Stimulated activated CD8-positive, alpha-beta memory T cell treated with anti-CD3 and anti-CD28 coated beads, Interleukin-4, amount 100 ng/mL, for 24 hours (primary cell): ENCODE measurements at places on chromosomes 5 and 9.

- DNase-seq, result no peak
These were observed 52.9 kb downstream of the ELL2 start for GRCh38 chr5:95908799-95909198.

DNA sequence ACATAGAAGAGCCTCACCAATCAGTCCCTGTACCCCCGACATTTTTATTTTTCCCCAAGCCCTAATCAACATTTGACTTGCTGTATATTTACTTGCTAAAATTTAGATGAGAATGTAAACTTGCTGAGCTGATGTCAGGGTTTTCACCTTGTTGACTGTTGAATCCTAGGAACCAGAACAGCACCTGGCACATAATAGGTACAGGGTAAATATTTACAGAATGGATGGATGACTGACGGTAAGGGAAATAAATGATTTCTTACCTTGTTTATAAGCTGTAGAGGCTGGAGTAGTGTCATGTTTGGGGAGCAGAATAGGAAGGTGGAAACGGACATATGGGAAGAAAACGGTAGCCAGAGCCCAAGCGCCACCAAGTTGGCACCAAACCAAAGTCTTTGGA, 107.0 kb upstream of the NUDT12 start:
- no peak for DNase-seq

- DNase-seq, result no peak
These were observed 125.5 kb downstream of the SEC61B start for GRCh38 chr9:99347568-99347967.

GRCh38 chr9:18438300-18438925, 35.5 kb upstream of the ADAMTSL1 start:
- no peak for DNase-seq

DNA sequence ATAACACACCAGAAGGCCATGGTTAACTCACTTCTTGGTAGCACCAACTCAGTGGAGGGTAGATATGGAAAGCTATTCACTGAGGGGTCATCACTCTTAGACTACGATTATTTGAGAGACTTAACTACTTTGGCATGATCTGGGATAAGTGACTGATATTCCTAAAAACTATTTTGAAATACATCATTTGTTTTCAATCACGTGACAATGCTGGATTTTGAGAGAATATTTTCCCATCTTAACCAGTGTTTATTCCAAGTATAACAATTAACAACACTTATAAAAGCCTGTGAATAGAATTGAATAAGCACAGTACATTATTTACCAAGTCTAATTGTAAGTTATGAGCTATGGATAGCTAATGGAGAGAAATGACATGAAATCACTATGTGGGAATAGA, 22.4 kb upstream of the CYLC2 start:
- DNase-seq, result no peak

GRCh38 chr9:89352874-89353649, 34.8 kb downstream of the SECISBP2 start:
- no peak for DNase-seq

DNA sequence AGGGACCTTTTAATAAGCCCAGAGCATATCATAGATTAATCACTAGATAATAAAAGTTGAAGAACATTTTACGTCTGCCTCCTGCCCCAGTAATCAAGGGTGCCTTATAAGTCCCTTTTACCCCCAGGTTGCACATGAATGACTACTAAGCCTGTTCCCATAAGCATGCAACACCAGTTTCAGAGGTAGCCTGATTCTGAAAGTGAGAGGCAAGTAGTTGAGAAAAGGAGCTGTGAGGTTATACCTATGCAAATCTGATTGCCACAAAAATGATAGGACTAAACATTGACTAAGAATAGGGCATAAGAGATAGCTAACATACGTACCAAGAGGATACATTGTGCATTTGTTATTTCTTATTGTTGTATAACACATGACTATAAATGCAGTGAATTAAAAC, 681.9 kb downstream of the ISL1 start:
- DNase-seq, result no peak

GRCh38 chr9:14961372-14962068, 51.3 kb upstream of the FREM1 start:
- DNase-seq, result no peak

DNA sequence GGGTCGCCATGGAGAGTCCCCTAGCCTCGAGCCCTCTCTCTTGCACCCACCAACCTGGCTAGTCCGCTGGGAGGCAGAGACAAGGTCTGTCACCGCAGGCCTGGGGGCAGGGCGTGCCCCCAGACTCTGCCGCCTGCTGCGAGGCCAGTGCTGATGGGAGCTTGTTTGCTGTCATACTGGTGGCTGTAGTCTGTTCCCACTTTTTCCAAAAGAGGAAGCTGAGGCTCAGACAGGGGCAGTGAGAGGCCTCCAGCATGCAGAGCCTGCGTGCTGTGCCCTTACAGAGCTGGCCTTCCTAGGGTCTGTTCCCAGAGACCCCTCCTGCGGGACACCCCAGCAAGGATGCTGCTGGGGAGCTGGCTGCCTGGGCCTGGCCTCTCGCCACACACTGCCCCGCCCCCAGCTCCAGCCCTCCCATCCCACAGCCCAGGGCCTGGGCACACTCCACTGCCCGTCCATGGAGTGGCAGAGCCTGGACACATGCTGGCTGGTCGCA, 21.0 kb upstream of the SUSD3 start:
- DNase-seq, result no peak

DNA sequence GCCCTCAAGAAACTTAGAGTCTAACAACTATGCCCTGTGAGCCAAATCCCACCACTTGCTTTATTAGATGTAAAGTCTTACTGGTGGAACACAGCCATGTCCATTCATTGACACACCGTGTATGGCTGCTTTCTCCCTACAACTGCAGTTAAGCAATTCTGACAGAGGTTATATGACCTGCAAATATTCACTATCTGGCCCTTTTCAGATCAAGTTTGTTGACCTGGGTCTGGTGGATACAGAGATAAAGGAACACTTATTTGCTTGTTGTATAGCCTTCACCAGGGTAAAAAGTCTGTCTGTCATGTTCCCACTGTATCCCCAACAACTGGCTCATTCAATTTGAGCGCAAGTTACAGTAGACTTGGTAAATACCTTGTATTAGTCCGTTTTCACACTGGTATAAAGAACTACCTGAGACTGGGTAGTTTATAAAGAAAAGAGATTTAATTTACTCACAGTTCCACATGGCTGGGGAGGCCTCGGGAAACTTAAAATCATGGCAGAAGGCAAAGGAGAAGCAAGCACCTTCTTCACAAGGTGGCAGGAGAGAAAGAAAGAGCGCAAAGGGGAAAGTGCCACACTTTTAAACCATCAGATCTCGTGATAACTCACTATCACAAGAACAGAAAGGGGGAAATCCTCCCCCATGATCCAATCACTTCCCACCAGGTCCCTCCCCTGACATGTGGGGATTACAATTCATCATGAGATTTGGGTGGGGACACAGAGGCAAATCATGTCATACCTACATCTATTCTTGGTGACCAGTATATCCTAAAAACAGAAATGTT, 27.9 kb downstream of the DEPDC1B start:
- no peak for DNase-seq

GRCh38 chr5:16776611-16777251, 159.4 kb downstream of the MYO10 start:
- no peak for DNase-seq

- no peak for DNase-seq
These were observed 41.9 kb downstream of the WDR36 start for GRCh38 chr5:111134087-111134486.

DNA sequence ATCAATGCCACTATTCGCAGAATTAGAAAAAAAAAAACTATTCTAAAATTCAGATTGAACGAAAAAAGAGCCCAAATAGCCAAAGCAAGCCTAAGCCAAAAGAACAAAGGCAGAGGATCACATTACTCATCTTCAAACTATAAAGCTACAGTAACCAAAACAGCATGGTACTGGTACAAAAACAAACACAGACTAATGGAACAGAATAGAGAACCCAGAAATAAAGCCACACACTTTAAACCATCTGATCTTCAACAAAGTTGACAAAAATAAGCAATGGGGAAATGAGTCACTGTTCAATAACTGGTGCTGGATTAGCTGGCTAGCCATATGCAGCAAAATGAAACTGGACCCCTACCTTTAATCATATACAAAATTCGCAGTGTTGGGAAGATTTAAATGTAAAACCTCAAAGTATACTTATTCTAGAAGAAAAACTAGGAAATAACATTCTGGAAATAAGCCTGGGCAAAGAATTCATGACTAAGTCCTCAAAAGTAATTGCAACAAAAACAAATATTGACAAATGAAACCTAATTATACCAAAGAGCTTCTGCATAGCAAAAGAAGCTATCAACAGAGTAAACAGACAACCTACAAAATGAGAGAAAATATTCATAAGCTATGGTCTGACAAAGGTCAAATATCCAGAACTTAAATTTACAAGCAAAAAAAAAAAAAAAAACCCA, 153.7 kb downstream of the NDUFS4 start:
- no peak for DNase-seq

DNA sequence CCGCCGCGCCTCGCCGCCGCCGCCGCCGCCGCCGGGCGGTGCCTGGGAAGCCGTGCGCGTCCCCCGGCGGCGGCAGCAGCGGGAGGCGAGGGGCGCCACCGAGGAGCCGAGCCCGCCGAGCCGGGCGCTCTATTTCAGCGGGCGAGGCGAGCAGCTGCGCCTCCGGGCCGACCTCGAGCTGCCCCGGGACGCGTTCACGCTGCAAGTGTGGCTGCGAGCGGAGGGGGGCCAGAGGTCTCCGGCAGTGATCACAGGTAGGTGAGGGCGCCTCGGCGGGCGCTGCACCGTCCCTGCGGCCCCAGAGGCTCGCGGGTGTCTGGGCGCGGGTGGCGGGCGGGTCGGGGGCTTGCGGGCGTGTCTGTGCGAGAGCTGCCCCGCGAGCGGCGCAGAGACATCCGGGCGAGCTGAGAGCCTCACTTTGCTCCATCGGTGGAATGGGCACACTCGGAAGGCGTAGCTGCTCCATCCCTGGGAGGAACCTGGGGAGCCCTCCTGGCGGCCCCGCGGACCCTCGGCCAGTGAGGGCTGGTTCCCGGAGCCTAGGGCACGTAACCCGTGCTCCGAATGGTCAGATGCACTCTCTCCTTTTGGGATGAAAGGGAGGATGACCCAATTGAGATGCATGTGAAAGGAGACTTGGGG, 864 bp downstream of the PAPPA start:
- DNase-seq, result no peak
